ENCODE measurements at places on chromosomes 4 and X.

DNA sequence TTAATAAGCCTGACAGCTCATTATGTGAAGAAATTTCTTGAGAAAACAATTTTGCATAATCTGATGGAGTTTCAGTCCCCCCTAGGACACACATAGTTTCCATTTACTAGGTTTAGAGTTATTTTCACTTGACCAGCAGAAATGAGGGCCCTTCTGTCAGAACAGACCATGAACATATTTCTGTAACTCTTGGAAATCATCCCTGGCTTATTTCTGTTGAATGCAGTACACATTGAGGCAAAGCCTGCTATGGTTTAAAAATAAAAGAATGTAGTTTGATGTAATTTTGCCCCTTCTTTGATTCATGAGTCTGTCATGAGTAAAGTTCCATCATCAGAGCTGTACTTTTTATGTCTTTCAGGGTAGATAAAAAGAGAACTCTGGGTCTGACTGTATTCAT is 104.6 kb upstream of the ETNPPL start:
- no peak for DNase-seq

- no peak for DNase-seq
Observed at GRCh38 chrX:9062641-9063040, 28.7 kb upstream of the FAM9B start.

DNA sequence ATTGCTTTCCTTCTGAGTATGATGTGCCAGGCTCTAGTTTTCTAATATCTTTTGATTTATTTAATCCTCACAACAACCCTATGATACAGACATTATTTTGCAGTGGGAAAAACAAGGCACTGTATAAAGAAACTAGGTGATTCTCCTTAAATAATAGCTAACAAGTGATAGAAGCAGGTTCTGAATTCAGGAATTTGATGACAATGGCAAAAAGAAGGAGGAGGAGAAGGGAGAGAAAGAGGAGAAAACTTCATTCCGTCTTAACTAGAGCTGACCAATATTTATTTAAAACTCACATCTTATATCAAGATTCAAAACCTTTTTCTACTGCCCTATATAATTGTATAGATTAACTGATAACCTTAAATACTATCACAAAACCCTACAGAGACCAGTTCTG is 1477.1 kb upstream of the PCDH7 start:
- no peak for DNase-seq

GRCh38 chrX:19198473-19198872 is 76.2 kb upstream of the ADGRG2 start:
- no peak for DNase-seq

- no peak for DNase-seq
Observed at GRCh38 chrX:13654116-13654515, 1.2 kb downstream of the TCEANC start.

- peak; percentile 60 for DNase-seq
Observed at GRCh38 chrX:132957211-132958090, 978 bp downstream of the HS6ST2 start.

GRCh38 chr4:123397144-123398065 is 810 bp downstream of the SPRY1 start:
- no peak for DNase-seq

DNA sequence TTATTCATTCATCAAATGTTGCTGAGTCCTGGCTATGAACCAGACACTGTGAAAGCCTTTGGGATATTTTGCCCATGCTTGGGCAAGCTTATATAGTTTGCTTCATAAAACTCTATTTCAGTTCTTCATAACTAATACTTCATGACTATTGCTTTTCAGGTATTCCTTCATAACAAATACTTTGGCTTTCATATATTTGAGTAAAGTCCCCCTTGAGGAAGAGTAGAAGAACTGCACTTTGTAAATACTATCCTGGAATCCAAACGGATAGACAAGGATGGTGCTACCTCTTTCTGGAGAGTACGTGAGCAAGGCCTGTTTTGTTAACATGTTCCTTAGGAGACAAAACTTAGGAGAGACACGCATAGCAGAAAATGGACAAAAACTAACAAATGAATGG is 1.7 kb upstream of the AFP start:
- DNase-seq: no peak

GRCh38 chr4:104217526-104217925 is 277.2 kb downstream of the CXXC4 start:
- no peak for DNase-seq

GRCh38 chrX:150649096-150649870 is 43.9 kb upstream of the MTMR1 start:
- DNase-seq: no peak

DNA sequence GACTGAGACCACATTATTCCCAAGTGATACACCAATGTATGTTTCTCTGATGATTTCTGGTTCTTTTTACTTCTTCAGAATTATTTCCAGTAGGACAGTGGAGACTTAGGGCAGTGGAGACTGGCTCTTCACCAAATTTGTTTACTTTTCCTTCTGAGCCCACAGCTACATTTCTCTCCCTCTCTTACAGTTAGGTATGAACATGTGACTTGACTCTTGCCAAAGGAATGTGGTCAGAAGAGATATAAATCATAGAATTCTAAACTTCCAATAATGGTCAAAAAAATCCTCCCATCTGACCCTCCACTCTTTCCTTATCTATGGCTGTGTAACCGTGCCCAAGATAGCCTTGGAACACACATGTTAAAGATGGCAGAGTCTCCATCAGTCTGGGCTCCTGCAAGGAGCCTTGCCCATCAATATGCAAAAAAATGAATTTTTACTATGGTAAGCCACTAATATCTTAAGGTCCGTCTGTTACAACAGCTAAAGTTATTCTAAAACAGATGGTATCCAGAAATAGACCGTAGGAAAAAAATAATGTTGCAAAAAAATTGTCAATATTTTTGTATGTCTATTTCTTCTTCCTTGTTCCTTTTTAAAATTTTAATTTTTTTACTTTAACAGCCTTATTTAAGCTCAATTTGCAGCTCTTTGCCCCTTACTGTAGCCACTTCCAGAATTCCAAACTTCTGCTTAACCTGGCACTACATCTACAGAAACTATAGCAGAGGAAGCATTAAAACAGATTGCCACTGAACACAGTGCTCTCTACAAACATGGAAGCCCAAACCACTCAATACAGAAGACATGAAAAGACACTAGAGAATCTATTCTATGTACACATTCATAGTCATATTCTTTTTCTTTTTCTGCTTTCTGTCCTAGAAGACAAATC is 260.7 kb downstream of the COL25A1 start:
- DNase-seq: no peak

- DNase-seq: no peak
Observed at GRCh38 chr4:27267339-27267969, 406.8 kb downstream of the STIM2 start.

- no peak for DNase-seq
Observed at GRCh38 chr4:5126231-5126630, 75.0 kb downstream of the STK32B start.
